ENCODE measurements at places on chromosomes 3 and 15.
A peak's percentile ranks its signal among the peaks of the same experiment; 100 is the strongest.

DNA sequence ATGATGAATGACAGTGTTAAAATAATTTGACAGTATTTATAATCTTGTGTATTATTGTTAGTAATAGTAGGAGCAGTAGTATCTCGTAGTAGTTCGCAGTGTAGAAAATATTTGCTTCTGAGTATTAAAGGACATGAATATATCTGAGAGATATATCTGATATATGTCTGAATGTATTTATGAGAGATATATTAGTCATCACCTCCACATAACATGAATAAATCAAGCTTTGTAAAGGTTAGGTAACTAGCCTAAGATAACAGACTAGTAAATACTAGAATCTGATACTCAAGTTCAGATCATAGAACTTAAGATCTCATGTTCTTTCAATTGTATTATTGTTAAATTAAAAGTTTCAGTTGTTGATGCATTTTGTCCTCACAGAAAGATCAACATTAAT lies 130.5 kb downstream of the UBE2E2 start:
- no peak for DNase-seq

GRCh38 chr3:59107856-59108815 lies 58.3 kb upstream of the CFAP20DC start:
- no peak for DNase-seq

- no peak for DNase-seq
Measured at GRCh38 chr3:46901061-46901460, 23.5 kb downstream of the PTH1R start.

DNA sequence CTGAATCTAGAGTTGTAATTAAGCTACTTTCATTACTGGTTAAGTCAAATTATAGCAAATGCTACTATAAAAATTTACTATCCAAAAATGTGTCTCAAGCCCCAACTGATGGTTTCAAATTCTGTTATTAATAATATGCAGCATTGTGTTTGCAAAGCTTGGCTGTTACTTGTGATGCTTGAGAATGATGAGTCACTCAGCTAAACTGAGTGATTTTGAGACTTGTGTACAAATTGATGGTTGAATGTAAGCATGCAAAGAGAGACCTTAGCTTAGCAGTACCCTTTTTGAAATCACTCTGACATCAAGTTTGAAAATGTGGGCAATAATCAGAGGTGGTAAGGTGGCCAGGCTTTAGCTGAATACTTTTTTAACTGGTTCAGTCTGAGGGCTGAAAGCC lies 27.6 kb downstream of the OPA1 start:
- no peak for DNase-seq

DNA sequence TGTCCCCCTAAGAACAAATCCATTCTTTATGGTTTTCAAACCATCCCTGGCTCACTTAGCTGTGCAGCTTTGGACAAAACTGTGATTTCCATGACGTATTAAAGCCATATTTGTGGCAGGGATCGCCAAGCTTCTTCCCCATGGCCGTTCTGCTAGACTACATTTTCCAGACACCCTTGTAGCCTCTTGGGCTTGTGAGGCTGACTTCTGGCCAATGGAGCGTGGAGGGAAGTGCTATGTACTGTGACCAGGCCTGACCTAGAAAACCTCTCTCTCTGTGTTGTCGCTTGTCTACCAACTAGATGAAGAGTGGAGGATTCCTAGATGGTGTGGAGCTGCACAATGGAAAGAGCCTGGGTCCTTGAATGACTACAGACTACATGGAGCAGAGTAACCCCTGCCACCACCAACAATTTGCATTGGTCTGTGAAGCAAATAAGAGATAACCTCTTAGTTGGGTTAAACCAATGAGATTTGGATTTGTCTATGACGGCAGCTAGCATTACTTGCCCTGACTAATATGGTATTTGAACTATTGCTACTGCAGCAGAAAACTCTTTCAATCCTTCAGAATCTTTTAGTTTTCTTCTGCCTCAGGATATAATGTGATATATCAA lies 22.1 kb upstream of the MGLL start:
- DNase-seq = no peak

- no peak for DNase-seq
Measured at GRCh38 chr3:173304182-173304800, 93.3 kb upstream of the NLGN1 start.

- no peak for DNase-seq
Measured at GRCh38 chr3:17243621-17244020, 358.9 kb downstream of the PLCL2 start.

- DNase-seq = no peak
Measured at GRCh38 chr3:154981664-154982063, 98.5 kb upstream of the MME start.

DNA sequence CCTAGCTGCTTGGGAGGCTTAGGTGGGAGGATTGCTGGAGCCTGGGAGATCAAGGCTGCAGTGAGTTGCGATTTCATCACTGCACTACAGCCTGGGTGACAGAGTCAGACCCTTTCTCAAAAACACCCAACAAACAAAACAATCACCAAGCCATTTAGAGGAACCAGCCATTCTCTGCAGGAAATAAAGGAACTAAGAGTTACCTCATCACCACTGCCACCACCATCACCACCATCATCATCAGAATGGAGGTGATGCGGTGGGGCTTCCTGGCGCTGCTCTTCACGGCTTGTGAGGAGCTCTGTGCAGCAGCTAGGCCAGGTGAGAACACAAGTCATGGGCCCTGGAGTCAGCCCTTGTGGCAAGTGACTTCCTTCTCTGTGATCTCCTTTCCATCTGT lies 37.7 kb upstream of the KLHL25 start:
- no peak for DNase-seq

DNA sequence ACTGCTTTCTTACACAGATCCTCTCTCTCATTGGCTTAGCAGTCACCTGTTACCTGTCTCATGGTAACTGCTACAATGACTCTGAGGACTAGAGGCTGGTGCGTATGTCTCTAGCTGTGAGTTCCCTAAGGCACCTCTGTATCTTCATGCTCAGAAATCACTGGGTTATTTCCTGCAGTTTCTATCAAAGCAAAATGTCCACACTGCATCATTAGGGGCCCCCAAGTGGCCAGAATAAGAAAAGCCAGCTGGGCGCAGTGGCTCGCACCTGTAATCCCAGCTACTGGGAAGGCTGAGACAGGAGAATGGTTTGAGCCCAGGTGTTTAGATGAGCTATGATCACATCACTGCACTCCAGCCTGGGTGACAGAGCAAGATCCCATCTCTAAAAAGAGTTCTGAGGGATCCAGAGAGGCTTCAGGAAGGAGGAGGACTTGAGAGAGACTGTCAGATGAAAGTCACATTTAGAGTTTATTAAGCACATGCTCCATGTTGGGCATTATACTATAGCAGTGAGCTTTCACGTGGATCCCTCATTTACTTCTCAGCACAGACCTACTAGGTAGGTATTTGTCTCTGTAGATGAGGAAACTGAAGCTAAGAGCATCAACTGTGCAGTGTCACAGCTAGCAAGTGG lies 2.3 kb upstream of the VPS18 start:
- no peak for DNase-seq

DNA sequence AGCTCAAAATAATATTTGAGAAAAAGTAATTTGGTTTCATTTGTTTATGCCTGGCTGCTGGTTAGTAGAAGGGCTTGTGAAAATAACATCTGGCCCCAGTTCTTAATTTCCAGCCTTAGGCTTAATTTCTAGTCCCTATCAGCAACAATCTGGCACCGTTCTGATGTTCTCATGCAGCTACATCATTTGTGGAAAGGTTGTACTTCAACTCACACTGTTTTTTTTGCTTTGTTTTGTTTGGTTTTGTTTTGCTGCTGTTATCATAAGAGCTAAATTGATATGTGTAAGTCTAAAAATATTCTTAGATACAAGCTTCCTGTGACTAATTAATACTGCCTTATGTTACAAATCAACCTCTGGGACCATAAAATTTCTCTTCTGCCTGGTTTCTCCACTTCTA lies 8.9 kb downstream of the CPA3 start:
- no peak for DNase-seq

GRCh38 chr3:98521897-98522543 lies 682 bp downstream of the CLDND1 start:
- DNase-seq = peak; percentile 27

DNA sequence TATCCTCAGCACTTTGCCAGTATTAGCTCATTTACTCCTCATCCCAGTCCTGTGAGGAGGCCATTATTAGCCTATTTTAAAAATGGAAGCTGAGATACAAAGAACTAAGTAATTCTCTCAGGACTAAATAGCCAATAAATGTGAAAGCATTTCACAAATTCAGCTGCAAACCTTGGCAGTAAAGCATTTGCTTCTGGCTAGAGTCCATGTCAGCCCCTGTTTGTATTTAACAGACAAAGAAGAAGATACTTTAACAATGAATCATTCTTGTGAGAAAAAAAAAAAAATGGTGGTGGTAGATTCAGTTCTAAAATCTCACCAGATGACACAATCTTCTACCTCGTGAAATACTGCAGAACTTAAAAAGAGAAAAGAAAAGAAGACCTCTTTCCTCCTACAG lies 85.0 kb upstream of the CNTN6 start:
- DNase-seq = no peak

GRCh38 chr3:82883072-82883471 lies 1121.6 kb upstream of the GBE1 start:
- no peak for DNase-seq

GRCh38 chr15:31338318-31338878 lies 11.8 kb downstream of the KLF13 start:
- no peak for DNase-seq

GRCh38 chr3:5122030-5122740 lies at the start of gene ARL8B:
Gene ARL8B, plus strand, starts transcription at chr3:5122292. Its CDS starts 174 bp downstream, at chr3:5122466.
- DNase-seq = peak; percentile 80

DNA sequence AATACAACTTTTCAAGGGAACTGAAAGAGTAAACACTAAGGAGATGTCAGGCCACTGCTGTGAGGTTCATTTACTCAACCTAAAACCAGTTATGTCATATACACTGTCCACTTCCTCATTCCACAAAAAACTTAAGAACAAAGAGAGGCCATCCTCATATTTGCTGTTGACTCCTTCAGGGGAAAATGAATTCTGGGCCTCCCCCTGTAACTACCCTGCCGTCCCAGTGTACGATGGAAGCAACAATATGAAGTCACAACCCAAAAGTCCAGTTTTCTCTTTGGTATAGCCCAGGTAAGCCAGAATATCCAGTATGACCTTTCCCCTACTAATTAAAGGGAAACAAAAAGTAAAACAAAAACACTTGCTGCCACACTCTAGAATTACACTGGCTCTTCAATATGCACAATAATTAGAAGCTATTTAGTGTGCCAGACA lies 16.2 kb downstream of the CEP152 start:
- DNase-seq = no peak

- DNase-seq = no peak
Measured at GRCh38 chr3:18066899-18067582, 324.6 kb upstream of the TBC1D5 start.

DNA sequence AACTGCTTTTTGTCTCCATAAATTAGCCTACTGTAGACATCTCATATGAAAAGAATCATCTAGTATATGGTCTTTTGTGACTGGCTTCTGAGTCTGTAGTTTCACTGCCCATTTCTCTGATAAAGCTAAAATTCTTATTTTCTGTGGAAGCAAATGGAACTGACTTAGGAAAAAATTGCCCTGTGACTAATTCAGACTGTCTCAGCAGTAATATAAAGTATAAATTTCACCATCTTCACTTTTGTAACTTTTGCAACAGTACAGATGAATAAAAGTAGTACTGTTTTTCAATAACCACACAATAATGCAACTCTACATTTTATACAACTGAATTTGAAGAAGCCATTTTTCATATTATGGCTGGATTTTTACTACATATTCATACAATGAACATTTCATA lies 104.1 kb downstream of the TBC1D5 start:
- DNase-seq = no peak

DNA sequence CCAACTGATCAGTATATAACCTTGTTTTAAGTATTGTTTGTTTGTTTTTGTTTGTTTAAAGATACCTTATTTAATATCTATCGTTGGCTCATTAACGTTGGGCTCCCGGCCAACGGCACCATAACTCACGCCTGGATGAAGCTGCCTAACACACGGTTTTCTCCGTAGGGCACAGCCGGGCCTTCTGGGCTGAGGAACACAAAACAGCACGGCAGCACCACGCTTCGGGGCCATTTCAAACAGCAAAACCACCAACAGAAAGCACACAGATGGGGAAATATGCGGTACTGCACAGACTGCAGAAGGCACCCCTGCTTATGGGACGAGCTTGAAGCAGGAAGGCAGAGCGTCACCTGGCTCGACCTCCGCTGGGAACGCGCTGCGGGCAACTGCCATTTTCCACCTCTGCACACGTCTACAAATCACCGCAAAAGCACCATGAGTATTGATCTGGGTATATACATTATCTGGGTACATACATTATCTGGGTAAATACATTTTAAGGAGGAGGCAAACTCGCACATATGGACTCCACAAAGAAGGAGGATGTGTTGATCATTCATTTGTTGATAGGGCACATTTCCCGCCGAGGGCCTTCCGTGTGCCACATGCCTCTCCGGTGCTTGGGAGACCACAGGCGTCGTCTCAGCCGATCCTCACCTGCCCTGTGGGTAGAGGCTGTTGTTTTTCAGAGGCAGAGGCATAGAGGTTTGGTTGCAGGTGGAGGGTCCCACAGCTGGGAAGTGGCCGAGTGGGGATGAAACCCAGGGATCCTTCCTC lies 123.7 kb upstream of the ATP2B2 start:
- no peak for DNase-seq

- no peak for DNase-seq
Measured at GRCh38 chr3:25962255-25962654, 172.4 kb downstream of the OXSM start.

DNA sequence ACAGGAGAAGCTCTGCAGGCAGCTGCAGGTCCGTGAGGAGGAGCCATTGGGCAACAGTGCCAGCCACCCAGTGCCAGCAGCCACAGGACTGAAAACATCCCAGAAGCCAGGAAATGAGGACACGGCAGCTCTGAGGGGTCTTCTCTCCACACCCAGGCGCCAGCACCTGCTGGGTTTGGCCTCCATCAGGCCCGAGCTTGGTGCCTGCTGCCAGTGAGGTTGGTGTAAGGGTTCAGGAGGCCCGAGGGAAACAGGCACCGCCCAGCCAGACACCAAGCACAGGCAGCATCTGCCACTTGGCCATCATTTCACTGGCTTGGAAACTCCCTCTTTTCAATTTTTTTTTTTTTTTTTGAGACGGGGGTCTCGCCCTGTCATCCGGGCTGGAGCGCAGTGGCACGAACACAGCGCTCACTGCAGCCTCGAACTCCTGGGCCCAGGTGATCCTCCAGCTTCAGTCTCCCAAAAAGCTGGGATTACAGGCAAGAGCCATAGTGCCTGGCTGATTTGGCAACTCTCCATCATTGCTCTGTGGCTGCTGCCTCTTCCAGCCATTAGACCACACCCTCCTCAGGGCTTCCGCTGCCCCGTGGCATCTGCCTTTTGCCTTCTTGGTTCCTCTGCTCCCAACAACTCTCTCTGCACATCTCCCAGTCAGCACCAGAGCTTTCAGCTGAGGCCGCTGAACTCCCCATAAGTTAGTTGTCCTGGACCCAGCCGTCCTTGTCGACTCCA lies 1.5 kb upstream of the ITIH3 start:
- DNase-seq = no peak

GRCh38 chr15:77493324-77493907 lies 72.7 kb downstream of the HMG20A start:
- DNase-seq = no peak

DNA sequence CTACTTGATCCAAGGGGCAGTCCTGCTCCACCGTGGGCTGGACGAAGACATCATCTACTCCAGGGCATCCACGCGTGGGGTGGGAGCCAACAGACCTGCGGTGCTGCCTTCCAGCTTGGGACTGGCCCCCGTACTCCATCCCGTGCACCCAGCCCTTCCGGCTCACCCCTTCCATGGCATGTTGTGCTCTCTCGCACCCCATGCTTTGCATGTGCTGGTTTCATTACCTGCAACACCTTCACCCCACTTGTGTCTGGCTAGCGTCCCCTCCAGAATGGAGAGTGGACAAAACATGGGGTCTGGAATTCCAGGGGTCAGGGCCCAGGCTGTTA lies 30.2 kb downstream of the SEMA7A start:
- DNase-seq = no peak

GRCh38 chr15:34106423-34106822 lies 4.5 kb downstream of the PGBD4 start:
- no peak for DNase-seq

Measured in breast epithelium (tissue), 4 donors.